Gastrocnemius medialis (tissue), 4 donors: ENCODE measurements at places on chromosomes 2 and 18. TPM values are rescaled to one million over a fixed set of nuclear protein-coding genes. Genes with fewer than 3 reads are reported as not detected.

ICOS gene
- total RNA-seq = not detected

- no peak for DNase-seq
These were observed 473.9 kb downstream of the BCL11A start for GRCh38 chr2:60079562-60079961.

- DNase-seq = no peak
These were observed 471.9 kb upstream of the TNP1 start for GRCh38 chr2:217331523-217332416.

DNA sequence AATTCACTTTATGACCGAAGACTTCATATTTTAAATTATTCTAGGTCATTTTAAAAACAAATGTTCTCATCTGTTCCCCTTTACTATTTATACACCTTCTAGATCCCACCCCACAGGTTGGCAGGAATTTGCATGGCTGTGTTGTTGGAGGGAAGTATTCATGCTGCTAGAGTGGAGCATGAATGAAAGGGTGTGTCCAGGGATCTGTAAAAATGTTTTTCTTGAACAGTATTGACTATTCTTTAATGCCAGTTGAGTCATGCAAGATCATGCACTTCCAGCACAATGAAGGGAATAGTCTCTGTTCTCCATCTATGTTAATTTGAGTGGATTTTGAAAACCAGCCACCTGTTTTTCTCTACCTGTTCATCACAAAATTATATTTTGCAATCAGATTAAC lies 52.0 kb upstream of the COL3A1 start:
- DNase-seq = no peak

- DNase-seq = no peak
These were observed 208.9 kb downstream of the ASB1 start for GRCh38 chr2:238635647-238636051.

GRCh38 chr2:143899987-143900386 lies 619.9 kb downstream of the ZEB2 start:
- DNase-seq = no peak

- no peak for DNase-seq
These were observed 1.8 kb downstream of the GLS start for GRCh38 chr2:190882411-190882766.

GRCh38 chr2:38233231-38233983 lies 143.7 kb downstream of the ATL2 start:
- DNase-seq = no peak

DNA sequence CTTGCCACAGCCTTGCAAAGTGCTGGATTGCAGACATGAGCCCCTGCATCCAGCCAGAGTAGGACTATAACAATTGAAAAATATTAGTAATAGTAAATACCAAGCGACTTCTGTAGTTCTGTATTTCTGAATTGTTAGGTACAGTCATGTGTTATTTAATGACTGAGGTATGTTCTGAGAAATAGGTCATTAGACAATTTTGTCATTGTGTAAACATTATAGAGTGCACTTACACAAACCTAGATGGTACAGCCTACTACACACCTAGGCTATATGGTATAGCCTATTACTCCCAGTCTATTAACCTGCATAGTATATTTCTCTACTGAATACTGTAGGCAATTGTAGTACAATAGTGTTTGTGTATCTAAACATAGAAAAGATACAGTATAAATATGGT lies 92.1 kb downstream of the GALNT1 start:
- no peak for DNase-seq
